Activated T-cell treated with anti-CD3 and anti-CD28 coated beads, Interleukin-2, amount 50 U/mL, for 72 hours (primary cell): ENCODE measurements at places on chromosomes 6 and 20.

DNA sequence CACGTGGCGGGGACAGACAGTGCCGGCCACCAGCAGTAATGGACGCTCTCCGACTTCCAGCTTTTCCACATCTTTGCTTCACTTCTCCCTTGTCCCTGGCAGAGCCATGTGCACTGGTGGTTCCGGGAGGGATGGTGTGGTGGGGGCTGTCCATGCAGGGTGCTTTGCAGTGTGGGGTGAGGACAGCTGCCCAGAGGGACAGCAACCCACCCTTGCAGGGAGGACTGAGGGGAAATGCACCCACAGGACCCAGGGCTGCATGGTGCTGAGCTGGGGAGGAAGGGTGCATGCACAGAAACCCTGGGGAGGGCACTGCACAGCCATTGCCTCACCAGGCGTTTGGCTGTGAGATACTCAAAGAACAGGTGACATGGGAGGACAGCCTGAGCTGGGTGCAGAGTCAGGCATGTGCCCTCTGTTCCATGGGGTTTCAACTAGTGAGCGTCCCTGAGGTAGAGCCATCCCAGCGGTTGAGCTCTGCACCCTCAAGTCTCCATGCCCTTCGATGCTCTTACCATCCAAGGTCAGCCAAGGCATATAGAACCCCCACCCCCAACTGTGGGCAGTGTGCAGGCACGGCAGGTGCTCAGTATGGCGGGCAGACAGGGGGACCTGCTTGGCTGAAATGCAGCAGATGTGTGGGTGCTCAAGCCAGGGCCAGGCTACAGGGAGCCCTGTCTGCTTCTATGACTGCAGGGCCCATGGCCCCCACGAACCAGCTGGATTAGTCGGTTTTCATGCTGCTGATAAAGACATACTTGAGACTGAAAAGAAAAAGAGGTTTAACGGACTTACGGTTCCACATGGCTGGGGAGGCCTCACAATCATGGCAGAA is 239.7 kb downstream of the TTLL2 start:
- no peak for DNase-seq

GRCh38 chr6:14925025-14925698 is 320.7 kb upstream of the JARID2 start:
- DNase-seq = no peak

DNA sequence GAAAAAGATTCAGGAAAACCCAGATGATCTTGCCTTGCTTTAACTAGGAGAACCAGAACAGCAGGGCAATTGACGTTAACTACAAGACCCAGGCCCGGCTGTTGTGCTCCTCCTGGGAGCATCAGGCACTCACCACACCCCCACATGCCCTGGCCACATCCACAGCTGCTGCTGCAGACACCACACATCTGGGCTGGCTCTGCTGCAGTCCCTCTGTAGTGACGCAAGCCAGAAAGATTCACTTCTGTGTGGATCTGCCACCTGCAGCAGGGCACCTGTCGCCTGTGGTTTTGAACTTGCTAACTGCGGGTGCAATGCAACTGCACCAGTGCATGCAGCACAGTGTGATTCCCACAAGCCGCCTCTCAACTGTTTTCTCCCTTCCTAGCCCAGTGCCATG is 228.8 kb downstream of the SYNDIG1 start:
- DNase-seq = no peak

DNA sequence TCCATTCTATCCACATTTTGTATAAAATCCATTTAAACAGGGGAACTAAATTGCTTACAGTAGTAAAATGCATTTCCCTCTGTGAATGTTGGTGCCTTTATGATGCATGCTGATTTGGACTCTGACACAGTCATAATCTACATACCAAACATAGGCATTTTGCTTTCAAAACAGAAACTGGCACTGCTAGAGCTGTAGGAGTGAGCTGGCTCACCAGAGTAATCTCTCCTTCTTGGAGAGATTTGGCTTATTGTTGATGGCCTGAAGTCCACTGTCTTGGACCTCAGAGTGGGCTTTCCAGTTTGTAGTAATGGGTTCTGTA is 363.2 kb upstream of the FLRT3 start:
- no peak for DNase-seq

DNA sequence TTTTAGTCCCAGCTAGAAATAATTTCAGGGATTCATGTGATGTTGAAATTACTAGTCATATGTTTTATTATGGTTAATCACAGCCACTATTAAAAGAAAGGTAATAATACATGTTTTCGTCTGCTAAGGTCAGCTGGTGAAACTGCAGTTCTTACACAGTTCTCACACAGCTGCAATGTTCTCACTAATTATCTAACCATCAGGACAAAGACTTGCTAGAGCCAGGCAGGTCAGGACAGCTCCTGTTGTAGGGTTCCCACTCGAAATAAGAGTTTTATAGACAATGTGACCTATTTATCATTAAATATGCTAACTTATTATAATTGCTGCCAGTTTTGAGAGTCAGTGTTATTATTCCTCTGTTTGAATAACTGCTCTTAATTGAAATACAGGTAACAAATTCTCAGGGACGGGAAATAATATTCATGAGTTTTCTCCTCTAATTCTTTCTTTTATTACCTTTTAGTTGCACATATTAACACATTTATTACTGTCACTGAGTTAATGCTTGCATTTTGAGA is 97.9 kb downstream of the GJA1 start:
- no peak for DNase-seq

GRCh38 chr6:25874118-25874517 is at the start of gene SLC17A3:
Gene SLC17A3, minus strand, starts transcription at chr6:25874243. Its CDS starts 5,856 bp downstream, at chr6:25868387.
- no peak for DNase-seq

- DNase-seq = no peak
These were observed 91.7 kb upstream of the HDDC2 start for GRCh38 chr6:125393449-125393858.

GRCh38 chr6:42338744-42339222 is 112.9 kb downstream of the TRERF1 start:
- DNase-seq = peak; percentile 50

- no peak for DNase-seq
These were observed 467.2 kb upstream of the ZNF337 start for GRCh38 chr20:26163890-26164289.

GRCh38 chr6:90068264-90068663 is 174.0 kb downstream of the GJA10 start:
- peak; percentile 46 for DNase-seq

DNA sequence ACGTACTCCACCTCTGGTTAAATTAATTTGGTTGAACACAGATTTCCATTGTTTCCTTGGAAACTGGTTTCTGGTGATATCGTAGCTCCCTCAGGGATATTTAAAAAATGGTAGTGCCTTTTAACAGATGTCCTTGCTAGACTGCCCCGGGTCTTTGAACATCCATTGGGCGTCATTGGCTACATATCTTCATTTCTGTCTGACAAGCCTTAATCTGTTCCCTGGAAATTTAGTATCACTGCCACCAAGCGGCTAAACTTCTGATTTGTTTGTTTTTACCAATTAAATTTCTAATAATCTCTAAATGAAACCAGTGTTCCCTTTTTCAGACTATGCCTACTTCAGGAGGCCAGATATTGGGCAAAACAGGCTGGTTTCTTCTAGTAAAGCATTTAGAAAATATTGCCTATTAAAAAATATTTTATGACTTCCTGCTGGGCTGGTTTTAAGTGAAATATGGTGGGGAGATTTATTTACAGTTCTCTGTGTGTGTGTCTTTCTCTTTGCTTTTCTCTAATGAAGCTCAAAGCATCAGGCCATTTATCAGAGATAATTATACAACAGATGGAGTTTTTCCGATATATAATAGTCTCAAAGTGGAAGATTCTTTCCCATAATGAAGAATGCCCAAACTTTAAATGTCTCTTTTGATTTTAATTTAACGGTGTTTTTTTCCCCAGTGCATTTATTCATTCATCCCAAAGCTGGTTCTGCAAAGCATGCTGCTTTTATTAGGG is 249.5 kb downstream of the ZFAND3 start:
- DNase-seq = no peak

- DNase-seq = no peak
These were observed 133.8 kb downstream of the BACH2 start for GRCh38 chr6:90162648-90163387.

DNA sequence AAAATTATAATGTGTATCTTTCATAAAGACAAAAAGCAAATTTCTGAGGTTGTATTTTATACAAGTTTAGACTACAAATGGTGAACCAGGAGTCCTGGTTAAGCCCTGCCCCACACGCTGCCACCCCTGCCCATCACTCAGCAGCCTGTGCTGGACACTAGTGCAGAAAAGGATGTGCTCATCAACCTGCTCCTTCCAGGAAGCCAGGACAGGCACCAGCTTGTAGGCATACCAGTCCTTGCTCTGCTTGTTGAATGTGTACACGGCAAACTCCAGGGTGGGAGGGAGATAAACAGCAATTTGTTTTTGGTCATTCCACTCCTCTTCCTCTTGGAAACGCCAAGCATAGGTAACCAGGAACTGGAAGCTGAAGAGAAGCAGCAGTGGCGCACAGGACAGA is 18.1 kb downstream of the CST9L start:
- DNase-seq = no peak

DNA sequence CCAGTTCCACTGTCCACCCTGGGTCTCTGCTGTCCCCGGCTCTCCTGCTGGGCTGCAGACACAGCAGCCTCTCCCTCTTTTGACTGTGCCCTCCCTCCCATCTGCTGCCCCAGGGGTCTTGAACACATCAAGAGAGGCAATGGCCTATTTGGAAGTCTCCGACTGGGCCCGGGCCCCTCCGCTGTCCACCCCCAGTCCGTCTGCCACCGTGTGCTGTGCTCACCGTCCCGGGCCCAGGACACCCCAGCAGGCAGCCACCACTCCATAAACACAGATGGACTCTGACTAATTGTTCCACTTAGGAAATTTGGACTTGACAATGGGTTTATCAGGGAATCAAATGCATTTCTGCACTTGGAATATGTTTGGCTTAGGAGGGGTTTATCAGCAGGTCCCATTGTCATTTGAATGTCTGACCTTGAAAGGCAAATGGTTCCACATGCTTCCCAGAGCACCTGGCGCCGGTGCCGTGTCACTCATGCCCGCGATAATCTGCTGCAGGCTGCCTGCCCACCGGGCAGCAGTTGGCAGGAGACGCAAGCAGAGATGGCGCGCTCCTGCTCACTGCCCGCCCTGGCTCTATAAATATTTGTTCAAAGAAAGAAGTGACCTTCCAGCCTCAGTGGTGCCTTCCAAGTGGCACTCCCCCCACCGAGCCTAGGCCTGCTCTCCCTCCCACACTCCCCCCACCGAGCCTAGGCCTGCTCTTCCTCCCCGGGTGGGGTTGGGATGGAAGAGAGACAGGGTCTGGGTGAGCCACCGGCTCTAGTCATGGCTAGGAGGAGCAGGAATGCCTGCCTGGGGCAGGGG is 18.8 kb upstream of the FRMD1 start:
- DNase-seq = no peak
